ENCODE measurements at places on chromosomes 2 and 18. TPM values are rescaled to one million over a fixed set of nuclear protein-coding genes. Genes with fewer than 3 reads are reported as not detected.

Gene ALK
- total RNA-seq: not detected

Gene IL36B
- not detected for total RNA-seq

Gene CXCR2
- 0.09 TPM for total RNA-seq

Gene B4GALT6
- total RNA-seq: 1.8 TPM

Gene PAX8
- 0.60 TPM for total RNA-seq

Gene CNTNAP5
- total RNA-seq: not detected

Gene PTPRN
- total RNA-seq: 0.49 TPM

Gene AFF3
- total RNA-seq: 0.14 TPM

Gene STAT4
- total RNA-seq: 2.6 TPM

Gene TFCP2L1
- 12.9 TPM for total RNA-seq

Gene RIT2
- not detected for total RNA-seq

Gene IL1R2
- total RNA-seq: not detected

Gene REEP1
- total RNA-seq: not detected

Gene KCNE4
- total RNA-seq: 0.35 TPM

Gene CD8B2
- not detected for total RNA-seq

Gene PLCL1
- total RNA-seq: not detected

Gene SLC19A3
- 0.23 TPM for total RNA-seq

Gene LIMS4
- total RNA-seq: not detected

Gene ALPG
- not detected for total RNA-seq

Gene TBR1
- not detected for total RNA-seq

Gene CFAP221
- total RNA-seq: not detected

Gene HAAO
- total RNA-seq: not detected

Gene ZNF396
- total RNA-seq: 0.19 TPM

Gene TSGA10
- total RNA-seq: 1.3 TPM

Gene GALNT3
- total RNA-seq: 46.2 TPM

Gene IL1A
- 37.0 TPM for total RNA-seq

Gene CENPO
- 9.5 TPM for total RNA-seq

Gene SIX2
- 9.5 TPM for total RNA-seq

Gene WDCP
- total RNA-seq: 5.5 TPM

Gene XDH
- 4.6 TPM for total RNA-seq

Gene RNF138
- total RNA-seq: 28.0 TPM

Gene FAM237A
- not detected for total RNA-seq

Gene RGPD4
- not detected for total RNA-seq

Gene ATIC
- 47.8 TPM for total RNA-seq

Gene ASAP2
- total RNA-seq: 21.3 TPM

Gene LAMA3
- total RNA-seq: 462 TPM

Gene LYPD6
- total RNA-seq: 0.56 TPM

Gene C2orf81
- 0.92 TPM for total RNA-seq

Gene SP100
- 25.7 TPM for total RNA-seq

Gene NT5DC4
- not detected for total RNA-seq

Gene FHOD3
- 18.7 TPM for total RNA-seq

All from airway epithelial cell (primary cell).